AG04449 (cell line): ENCODE measurements at places on chromosomes 6 and 20.

DNA sequence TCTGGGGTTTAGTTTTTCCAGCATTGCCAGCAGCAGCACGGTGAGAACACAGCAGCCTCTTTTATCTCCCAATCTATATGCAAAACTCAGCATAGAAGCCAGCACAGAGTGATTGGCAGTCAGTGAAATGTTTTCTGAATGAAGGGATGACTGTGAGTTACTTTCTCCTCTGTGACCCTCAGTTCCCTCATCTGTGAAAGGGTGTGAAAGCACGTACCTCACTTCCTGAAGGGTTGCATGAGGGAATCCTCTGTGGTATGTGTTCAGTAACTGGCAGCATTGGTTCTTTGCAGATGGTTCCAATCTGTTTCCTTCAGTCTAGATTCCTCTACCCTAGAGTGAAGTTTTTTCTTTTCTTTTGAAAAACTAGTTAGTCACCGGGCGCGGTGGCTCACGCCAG lies 40.0 kb downstream of the EFCAB8 start:
- peak; percentile 63 for DNase-seq

DNA sequence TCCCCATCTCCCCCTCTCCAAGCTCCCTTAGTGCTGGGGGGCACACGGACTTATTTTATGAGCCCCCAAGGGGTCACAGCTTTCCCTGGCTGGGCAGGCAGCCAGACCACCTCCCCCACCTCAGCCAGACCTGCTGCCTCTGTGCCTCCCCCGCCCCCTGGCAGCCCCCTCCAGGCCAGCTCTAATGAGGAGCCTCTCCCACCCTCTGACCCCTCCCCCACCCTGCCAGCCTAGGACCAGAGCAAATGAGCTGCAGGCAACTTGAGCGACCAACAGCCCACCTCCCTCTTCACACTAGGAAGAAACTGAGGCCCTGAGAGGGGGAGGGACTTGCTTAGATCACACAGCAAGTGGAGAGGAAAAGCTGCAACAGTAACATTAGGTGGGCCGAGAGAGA lies 1.9 kb downstream of the GDF5 start:
- no peak for DNase-seq

- DNase-seq, result no peak
Measured at GRCh38 chr6:51153109-51153508, 334.4 kb downstream of the TFAP2B start.

GRCh38 chr6:146620655-146621054 lies 21.9 kb downstream of the ADGB start:
- no peak for DNase-seq

- DNase-seq, result no peak
Measured at GRCh38 chr20:62603907-62604785, 38.2 kb upstream of the SLCO4A1 start.

DNA sequence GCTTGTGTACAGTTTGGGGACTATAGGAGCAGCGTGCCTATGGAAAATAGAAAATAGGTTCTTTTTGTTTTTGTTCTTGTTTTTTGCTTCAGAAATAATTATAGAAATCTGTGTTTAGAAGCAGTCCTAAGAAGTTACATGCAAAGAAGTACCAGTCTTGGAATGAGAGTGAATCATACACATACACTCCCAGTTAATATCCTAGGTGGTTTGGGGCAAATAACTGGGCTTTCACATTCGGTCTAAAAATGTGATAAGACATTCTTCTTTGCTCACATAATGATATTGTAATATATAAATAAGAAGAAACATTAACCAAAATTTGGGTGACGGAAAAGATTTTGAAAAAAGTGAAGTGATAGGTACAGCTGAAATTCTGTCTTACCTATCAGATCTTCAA lies 61.0 kb downstream of the ENPP1 start:
- DNase-seq, result no peak

DNA sequence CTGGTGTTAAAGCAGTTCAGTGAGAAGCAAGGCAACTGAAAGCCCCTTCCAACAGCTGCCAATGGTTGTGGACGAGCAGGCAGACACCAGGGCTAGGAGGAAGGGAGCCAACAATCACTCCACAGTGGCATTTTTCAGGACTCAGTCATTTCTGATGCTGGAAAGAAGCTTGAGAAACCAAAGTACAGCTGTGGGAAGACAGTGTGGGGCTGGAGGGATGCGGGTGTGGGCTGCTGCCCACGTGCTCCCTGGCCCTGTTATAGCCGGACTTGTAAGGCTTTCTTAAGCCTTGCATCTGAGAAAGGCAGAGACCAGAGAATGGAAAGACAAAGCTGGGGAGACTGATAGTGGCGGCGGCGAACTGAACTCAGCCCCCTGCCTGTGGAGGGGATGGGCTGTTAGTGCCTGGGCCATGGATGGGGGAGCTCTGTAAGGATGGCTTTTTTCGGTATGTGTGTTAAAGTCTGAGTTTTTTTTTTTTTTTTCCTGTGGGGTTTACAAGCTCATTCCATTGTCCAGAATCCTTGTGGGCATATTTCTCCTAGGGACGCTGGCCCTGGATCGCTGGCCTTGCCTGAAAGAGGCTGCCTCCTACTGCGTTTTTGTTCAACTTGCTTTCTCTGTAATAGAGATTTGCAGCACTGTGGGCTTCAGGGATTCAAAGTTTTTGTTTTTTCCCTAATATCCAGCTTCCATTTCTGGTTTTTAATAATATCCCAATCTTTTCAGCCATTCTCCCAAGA lies 91.7 kb downstream of the GJA10 start:
- DNase-seq, result peak; percentile 88

DNA sequence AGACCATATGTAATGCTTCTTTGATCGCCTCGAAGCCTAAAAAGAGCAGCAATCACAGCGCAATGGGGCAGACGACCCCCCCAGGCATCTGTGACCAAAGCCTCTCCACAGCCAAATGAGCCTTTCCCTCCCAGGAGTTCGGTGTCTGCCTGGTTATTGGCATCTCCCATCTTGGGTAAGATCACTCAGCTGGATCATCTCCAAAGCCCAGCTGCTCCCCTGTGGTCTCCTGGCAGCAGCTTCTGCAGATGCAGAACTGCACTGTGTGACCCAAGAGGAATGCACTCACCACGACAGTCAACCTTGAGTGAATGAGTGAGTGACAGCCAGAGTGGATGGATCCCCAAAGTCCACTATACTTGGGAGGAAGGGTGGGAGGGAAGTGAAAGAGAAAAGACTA lies 44.8 kb upstream of the IYD start:
- DNase-seq, result no peak

DNA sequence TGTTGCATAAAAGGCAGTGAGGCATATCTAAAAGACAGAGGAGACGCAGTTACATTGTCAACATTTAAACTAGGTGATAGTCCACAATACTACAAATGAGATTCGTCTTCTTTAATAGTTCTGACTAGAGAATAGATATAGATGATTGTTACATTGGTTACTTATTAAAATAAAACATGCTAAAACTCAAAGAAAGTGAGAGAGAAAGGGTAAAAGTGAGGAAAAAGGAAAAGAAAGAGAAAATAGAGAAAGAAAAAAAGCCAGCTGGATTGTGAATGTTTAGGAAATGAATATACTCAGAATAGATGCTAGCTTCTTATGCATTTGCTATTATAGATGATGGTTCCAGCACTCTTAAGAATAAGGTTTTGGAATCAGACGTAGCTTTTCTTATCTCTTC lies 27.7 kb upstream of the FAM162B start:
- no peak for DNase-seq

DNA sequence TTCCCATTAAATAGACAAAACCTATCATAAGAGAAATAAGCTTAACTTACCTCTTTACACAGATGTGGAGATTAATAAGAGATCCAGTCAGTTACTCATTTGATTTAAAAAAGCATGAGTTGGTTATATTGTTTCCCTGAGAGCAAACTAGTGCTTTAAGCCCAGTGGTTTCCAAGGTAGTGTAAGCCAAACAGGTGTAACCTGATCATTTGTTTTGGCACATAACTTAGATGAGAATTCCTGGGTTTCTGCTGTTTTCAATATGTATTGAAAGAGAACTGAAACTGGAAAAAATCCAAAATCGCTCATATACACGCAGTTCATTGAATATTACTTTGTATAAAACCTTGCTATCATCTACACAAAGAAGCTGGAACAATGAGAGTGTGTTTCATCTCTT lies 30.5 kb upstream of the SMIM8 start:
- no peak for DNase-seq

DNA sequence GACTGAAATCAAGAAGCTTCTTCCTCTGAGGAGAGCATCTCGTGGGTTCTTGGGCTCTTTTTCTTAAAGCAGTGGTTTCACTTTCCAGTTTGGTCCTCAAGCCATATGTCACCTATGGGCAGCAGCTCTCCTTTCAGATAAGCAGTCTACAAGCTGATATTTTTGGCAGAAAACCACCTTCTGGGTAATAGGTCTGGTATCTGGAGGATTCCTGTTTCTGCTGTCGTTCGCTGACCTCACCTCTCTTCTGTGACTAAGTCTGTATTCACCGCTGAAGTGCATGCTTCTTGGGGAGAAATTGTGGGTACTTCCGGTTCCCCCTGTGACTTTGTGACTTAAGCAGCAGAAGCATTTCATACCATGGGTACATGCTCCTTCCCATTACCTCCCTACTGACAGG lies 193.6 kb downstream of the EDN1 start:
- DNase-seq, result peak; percentile 93

DNA sequence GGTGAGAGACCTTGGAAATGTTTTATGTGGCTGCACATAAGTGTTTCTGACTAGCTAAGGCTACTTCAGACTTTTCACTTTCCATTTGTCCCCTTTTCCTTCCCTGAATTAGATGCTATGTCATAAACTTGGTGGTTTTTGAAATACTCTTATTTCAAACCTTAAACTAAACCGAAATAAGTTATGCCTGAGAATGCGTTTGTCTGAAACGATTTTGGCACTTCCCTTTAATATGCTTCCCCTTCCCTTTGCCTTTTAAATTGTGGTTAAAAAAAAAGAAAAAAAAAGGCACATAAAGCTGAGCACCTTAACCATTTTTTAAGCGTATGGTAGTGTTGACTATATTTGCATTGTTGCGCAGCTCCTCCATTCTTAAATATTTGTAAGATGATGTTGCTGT lies 14.3 kb downstream of the ZNF451 start:
- DNase-seq, result no peak

GRCh38 chr6:10465629-10466499 lies 51.0 kb upstream of the TFAP2A start:
- no peak for DNase-seq

DNA sequence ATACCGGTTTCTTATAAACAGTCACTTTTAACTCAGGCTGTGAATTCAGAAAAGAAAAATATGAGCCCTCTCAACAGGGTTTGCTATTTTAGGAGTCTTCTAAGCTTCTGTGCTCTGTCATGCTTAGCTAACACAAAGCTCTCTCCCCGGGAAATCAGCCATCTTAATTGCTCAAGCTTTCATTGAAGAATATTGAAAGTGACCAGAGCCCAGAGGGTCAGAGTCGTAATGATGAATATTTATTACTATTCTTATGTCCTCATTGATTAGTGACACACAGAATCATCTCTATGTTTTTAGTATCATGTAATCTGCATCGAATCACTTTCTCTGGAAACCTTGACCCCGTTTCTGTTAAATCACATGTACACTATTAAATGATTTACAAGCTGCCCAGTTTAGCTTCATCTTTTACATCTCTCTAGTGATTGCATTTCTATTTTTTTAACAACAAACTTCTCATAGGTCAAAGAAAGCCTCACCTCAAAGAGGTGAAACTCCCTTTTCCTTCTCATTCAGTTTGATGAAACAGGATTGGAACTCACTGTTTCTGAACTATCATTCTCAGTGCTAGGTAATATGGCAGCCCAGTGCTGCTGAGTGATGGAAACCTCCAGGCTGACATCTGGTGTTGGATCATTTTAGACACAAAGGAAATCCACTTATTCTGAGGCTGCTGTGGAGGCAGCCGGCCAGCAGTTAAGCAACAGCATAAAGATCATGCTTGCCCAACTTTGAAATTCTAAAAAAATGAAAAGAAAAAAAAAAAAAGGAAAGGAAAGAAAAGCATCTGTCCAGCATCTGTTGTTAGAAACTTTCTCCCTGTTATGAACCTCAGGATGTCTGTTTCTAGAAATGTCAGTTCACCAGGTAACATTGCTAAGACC lies 96.3 kb downstream of the RFPL4B start:
- no peak for DNase-seq

GRCh38 chr6:154140743-154141142 lies 101.7 kb downstream of the OPRM1 start:
- no peak for DNase-seq

DNA sequence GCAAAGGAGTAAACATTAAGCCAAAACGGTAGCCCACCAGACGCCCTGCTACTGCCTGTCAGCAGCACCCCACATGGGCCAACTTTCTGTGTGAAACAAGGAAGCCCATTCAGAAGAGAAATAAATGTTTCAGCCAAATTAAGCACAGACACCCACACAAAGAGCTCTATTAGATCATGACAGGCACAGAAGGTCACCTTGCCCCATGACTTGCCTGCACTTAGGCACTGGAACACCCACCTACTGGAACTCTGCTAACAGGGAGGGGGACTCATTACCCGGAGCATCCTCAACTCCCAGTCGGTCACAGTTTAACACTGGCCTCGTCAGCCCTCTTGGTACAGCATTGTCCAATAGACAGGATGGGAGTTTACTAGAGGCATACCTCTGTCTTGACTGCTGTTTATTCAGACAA lies 31.8 kb downstream of the GFOD1 start:
- no peak for DNase-seq

DNA sequence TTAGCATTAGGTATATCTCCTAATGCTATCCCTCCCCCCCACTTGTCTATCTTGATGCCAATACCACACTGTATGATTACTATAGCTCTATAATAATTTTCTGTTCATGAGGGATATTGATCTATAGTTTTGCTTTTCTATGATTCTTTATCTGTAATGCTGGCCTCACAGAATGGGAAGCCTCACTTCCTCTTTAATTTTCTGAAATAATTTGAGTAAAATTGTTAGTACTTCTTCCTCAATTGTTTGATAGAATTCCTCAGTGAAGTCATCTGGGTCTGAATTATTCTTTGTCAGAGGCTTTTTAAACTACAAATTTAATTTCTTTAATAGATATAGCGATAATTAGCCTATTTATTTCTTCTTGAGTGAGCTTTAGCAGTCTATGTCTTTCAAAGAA lies 31.2 kb downstream of the SIRPD start:
- no peak for DNase-seq

GRCh38 chr20:21767739-21768223 lies 62.3 kb downstream of the PAX1 start:
- no peak for DNase-seq

- no peak for DNase-seq
Measured at GRCh38 chr6:3894590-3895311, 45.6 kb downstream of the FAM50B start.

GRCh38 chr20:57361517-57361916 lies 10.5 kb downstream of the RAE1 start:
- DNase-seq, result peak; percentile 42

GRCh38 chr6:22208026-22208425 lies 88.8 kb downstream of the PRL start:
- no peak for DNase-seq
